ENCODE measurements at places on chromosomes 3 and 15.

- DNase-seq: no peak
Observed at GRCh38 chr3:129605203-129605921, 1.1 kb downstream of the PLXND1 start.

GRCh38 chr3:130760922-130761321, 14.3 kb upstream of the PIK3R4 start:
- DNase-seq: no peak

DNA sequence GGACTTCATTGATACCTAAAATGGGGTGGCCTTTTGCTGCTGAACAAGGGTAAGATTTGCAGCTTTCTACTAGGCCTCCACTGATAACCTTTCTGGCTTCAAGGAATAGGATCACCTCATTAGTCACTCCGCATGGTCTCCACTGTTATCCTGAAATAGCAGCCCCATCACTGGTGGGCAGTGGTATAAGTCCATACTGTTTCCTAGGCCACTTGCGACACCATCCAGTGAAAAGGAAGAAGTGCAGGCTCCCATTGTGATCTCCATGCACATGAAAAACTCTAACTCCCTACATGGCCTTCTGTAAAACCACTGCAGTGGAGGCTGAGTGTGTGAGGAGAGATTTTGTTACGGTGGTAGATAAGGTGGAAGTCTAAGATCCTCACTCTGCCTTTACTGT, 1455.9 kb downstream of the SI start:
- DNase-seq: no peak

DNA sequence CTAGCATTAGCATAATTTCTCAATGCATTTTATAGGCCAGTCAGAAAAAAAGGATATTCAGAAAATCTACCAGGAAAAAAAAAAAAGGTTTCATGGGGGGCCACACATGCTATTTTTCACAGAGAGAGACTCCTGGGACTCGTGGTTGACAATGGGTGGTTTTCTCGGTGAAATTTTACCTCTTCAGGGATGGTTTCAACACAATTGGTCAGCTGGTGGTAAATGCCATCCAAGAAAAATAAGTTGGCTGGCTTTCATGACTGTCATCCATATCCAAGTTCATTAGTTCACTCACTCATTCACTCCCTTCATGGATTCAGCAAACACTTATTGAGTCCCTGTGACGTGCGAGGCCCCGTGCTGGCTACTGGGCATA, 217.3 kb downstream of the SHQ1 start:
- DNase-seq: no peak

GRCh38 chr15:71463156-71463665, 347.1 kb upstream of the NR2E3 start:
- DNase-seq: no peak

GRCh38 chr15:26222781-26223180, 359.7 kb upstream of the ATP10A start:
- no peak for DNase-seq

- no peak for DNase-seq
Observed at GRCh38 chr3:181210275-181210674, 220.7 kb upstream of the DNAJC19 start.

GRCh38 chr15:85445361-85445760, 65.0 kb downstream of the AKAP13 start:
- DNase-seq: no peak

DNA sequence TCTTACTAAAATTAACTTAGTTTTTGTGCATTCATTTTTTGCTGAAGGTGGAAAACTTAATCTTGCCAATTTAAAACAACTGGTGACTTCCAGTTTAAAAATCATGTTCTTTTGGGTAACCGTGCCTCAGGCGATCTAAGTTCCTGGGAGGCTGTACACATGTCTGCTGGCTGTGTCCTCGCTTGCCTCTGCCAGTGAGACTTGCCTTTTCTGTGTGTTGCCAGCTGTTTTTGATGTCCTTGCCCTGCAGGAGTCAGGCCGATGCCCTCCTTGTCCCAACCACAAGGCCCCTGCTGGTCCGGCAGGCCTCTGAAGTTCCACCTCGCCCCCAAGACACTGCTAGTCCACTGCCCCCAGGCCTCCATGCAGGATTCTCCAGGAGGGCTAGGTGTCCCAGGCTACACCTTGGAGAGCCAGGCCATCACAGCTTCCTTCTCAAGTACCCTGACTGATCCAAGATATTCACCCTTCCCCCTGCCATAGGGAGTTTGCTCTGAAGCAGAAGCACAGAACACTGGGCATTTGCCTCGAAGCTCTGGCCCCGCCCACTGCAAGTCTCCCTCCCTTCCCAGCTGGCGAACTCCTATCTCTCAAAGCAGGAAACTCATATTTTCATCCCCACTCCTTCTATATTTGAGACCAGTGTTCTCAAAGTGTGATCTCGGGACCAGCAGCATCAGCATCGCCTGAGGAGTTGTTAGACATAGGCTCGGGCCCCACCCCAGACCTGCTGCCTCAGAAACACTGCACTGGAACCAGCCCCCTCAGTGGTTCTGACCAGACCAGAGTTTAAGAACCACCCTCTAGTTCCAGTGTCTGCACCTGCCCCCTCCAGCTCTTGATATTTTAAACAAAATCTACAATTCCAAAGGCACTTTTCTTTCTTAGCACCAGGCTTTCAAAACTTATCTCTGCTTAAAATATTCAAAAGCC, 185.8 kb upstream of the UBE2E1 start:
- DNase-seq: no peak

DNA sequence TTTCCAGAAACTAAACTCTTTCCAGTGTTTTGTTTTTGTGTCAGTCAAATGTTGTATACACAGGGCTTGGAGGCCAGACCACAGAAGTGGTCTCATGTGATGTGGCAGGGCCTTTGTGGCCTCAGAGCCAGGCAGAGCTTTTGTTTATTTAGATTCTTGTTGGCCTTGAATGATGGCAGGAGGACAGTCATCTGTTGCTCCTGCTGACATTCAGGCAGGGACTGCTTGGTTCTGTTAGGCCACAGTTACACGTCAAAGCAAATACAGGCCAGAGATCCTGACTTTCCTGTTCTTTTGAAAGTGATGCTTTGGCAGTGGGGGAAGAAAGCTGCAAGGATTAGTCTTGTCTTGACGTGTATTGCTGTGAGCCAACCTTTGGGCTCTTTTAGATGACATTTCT, 325.1 kb downstream of the CACNA2D3 start:
- DNase-seq: no peak

All from GM10248 (cell line).